Endothelial cell of umbilical vein (primary cell): ENCODE measurements at places on chromosomes 11 and 22.

DNA sequence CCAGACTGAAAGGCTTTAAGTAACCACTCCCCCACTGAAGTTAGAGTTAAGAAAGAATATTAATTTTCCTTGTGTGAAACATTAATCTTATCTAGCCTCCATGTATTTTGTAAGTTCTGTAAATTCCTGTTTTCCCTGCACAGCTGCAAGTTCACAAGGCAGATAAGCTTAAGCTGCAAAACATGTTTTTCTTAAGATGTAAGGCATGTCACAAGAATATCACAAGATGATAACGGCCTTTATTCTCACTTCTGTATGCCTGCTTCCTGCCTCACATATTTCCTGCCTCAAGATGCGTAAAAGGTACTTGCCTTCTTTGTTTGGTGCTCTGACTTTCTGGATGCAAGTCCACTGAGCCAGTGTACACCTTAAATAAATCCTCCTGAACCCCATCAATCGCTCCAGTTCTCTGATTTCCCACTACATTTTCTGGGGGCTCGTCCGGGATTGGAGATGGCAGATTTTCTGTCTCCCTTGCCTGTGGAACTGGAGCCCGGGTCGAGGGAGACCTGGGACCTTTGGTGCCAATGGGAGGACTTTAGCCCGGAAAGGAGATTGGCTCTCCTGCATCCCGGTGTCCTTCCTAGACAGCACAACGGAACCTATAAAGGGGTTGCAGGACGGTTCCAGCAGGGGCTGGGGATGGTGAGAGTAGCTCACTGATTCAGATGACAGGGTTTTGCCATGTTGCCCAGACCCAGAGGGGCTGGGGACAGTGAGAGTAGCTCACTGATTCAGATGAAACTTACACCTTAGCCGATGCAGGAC, 30.2 kb downstream of the PPARA start:
- DNase-seq, result no peak

DNA sequence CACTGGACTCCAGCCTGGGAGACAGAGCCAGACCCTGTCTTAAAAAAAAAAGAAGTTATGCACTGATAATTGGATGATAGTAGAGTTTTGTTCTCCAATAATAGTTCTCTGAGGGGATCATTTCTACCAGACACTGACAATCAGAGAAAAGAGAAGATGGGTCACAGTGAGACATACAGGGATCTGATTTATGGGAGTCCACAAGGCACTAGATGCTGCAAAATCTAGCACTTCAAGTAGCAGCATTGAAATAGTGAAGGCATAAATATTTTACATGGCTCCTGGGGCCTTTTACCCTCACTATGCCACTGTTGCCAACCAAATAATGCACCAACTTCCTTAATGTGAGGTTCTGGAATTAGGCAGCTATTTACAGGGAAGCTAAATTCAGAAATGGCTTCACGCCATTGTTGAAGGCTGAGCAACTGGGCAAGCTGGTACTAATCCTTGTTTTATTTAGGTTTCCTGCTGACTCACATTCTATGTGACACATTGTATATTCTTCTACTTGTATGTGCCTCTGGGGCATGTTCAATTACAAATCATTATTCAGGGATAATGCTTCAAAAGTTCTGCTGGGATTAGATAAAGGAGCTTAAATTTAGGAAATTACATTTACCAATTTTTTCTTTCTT, 38.2 kb upstream of the ABTB2 start:
- peak; percentile 24 for DNase-seq

DNA sequence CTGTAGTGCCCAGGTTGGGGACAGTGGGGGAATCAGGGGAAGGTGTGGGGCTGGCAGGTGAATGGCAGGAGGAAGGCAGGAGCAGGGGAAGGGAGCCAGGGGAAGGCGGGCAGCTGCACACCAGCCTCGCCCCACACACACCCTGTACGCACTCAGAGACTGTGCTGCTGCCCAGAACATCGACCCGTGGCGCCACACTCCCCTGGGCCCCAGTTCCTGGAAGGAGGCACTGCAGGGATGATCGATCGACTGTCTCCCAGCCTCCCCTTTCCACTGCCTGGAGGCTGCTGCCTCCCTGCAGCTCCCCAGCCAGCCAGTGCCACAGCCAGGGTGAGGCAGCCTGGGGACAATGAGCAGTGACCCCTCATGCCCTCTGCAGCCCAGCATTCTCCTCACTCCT, 19.2 kb downstream of the PDE2A start:
- DNase-seq, result no peak

DNA sequence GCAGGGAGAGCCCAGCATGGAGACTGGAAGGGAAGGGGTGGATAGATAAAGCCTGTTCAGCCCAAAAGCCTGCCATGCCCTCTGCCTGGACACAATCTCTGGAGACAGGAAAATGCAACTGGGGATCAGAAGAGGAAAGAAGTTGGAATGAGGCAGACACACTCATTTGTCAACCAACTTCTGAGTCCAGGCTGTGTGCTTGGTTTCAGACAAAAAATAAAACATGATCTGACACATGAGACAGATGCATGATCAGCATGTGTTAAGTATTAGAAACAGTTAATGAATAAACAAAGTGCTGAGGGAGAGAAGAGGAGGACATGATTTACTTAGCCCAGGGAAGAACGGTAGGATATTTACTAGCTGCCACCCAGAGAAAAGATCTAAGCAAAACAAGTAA, 839 bp downstream of the LRRN4CL start:
- no peak for DNase-seq

GRCh38 chr11:19879307-19880087, 166.9 kb downstream of the NAV2 start:
- peak; percentile 25 for DNase-seq

GRCh38 chr11:94776351-94777321, 8.5 kb downstream of the AMOTL1 start:
- DNase-seq, result peak; percentile 24

DNA sequence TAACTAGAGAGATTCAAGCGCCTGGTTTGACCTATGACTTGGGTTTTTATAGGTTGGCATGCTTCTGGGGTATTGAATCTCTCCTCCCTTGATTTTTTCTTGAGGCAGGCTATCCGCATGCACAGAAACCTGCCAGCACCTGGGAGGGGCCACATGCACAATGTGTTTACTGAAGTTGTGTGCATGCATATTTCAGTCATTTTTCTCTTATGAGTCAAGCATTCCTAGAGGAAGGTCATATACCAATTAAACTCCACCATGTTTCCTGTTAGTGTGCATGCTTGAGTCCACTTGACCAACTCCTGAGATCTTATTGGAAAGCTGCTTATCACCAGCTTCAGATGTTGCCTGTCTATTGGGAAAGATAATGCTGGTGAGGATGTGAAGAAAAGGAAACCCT, 1718.4 kb downstream of the LRRC4C start:
- no peak for DNase-seq

- DNase-seq, result no peak
These were observed 22.9 kb downstream of the POLD3 start for GRCh38 chr11:74615311-74615710.

- DNase-seq, result no peak
These were observed 535.1 kb upstream of the CHORDC1 start for GRCh38 chr11:90757849-90758494.

- DNase-seq, result no peak
These were observed 10.6 kb upstream of the C11orf58 start for GRCh38 chr11:16727806-16728205.

GRCh38 chr11:112778091-112778876, 182.9 kb upstream of the NCAM1 start:
- no peak for DNase-seq

GRCh38 chr11:76524919-76525318, 80.1 kb downstream of the EMSY start:
- DNase-seq, result no peak

DNA sequence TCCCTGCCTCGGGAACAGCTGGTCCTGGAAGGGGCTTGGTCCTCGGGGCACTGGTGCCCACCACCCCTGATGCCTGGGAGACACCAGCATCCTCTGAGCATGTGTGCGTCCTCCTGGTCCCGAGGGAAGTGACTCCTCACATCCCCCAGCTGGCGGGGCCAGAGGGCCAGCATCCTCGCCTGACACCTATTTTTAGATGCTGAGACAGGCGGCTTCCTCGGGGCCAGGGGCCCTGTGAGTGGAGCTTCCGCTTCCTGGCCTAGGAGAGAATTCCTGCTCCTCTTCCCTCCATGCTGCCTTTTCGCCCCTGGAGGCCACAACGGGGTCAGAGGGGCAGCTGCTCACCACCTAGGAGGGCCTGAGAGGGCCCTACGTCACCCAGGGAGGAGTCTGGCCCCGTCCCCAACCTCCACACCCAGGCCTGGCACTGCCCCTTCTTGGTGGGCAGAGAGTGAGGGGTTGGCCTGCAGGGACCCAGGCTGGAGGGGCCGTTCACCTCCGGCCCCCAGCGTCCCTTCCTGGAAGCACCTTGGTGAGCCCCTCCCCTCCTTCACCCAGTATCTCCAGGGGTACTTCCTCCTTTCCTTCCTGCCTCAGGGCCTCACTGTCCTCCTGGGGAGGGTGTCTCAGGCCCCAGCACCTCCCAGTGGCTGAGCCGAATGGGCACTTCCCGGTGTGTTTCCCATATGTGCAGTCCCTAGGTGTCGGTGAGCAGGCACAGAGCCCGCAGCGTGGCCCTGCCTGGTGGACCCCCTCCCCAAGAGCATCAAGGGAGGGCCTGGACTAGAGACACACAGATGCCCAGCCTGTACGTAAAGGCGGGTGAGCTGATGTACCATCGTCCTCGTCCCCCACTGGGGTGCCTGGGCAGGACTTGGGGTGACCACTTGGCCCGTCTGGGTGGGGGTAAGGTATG, 6.1 kb downstream of the CD81 start:
- peak; percentile 51 for DNase-seq

DNA sequence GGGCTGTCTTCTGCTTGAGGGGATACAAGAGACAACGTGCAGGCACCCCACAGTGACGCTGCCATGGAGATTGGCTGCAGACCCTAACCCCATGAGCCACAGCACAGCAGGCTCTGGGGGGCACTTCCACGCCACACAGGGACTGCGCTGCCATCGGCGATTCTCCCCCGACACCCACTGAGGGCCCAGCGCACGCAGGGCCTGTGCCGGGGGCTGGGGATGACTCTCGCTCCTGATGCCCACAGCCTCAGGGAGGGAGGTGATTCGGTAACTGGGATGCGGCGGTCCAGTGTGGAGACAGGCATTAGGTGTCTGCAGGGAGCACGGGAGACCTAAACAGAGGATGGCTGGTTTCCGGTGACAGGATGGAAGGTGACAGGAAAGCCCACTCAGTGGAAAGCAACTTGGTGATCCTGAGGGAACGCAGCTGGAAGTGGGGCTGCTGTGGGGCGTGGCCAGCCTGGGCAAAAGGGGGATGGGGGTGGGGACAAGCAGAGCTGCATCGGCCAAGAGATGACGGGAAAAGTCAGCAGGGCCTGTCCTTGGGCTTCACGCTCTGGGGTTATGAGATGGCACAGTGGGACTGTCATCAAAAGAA, 37.7 kb downstream of the EFCAB6 start:
- DNase-seq, result no peak

GRCh38 chr11:130826572-130826971, 89.7 kb downstream of the SNX19 start:
- DNase-seq, result no peak

DNA sequence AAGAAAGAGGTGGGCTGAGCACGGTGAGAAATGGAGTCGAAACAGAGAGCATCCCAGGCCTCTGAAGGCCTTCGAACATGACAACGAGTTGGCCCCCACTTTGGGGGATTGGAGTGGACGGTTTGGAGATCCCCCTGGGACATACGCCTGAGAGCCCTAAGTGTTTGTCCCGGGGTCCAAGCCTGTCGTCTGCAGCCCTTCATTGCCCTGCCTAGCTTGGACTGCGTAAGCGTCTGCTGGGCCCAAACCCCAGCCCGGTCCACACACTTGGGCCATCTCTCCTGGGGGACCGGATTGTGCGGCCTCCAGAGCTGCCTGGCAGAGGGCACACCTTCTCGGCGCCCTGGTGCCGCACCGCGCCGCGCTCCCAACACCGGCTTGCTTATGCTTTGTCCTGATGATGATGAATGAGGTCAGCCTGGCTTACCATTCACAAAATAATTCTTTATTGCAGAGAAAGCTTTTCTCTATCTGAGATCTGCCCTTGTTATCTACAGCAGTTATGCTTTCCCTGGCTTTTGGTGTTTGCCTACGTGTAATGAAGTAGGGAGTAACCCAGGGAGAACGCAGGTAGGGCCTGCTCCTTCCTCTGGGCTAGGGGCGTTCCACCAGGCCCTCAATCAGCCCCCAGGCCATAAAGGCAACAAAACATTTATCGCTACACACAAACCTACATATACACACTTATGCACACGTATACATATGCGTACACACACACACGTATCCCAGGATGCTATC, 85.9 kb upstream of the PPARA start:
- no peak for DNase-seq

DNA sequence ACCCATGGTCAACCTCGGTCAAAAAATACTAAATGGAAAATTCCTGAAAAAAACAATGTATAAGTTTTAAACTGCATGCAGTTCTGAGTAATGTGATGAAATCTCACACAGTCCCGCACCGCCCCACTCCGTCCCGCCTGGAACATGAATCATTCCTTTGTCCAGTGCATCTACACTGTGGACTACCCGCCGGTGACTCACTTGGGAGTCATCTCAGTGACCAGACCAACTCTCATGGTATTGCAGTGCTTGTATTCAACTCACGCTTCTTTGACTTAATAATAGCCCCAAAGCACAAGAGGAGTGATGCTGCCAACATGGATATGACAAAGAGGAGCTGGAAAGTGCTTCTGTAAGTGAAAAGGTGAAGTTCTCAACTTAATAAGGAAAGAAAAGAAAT, 48.8 kb downstream of the ARHGAP32 start:
- DNase-seq, result peak; percentile 97

GRCh38 chr11:62153087-62153395, 29.2 kb downstream of the INCENP start:
- DNase-seq, result peak; percentile 94

GRCh38 chr22:46178755-46179505, 28.6 kb downstream of the PPARA start:
- DNase-seq, result no peak

DNA sequence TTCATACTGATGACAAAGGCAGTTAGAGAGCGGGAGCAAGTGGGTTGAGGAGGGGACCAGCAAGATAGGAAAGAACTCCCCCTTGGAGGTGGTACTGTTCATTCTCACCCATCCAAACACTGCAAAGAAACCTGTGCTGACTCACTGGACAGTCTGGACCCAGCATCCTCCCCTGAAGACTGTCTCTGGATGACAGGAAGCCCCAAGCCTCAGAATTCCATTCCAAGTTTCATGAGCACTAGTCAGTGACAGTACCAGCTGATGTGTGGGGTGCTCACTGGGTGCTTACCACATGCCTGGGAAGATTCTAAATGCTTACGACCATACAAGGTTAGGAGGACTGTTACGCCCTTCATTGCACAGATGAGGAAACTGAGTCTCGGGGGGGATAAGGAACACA, 160.9 kb downstream of the IGLL1 start:
- DNase-seq, result no peak

DNA sequence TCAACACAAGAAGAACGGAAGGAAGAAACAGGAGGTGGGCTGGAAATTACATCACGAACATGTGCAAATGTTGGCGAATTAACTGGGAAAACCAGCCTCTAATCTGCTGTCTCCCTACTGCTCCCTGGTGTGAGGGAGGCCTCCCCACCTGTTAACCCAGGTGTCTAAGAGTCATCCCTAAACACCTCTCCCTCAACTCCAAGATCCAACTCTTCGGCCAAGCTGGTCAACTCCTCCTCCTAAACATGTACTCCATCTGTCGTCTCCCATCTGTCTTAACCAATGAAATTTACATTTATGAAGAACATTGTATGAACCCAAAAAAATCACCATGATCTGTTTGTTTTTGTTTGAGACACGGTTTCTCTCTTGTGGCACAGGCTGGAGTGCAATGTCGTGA, 154.2 kb downstream of the LARGE1 start:
- no peak for DNase-seq
